ENCODE measurements at places on chromosomes 12 and 14. TPM values are rescaled to one million over a fixed set of nuclear protein-coding genes. Genes with fewer than 3 reads are reported as not detected.

DNA sequence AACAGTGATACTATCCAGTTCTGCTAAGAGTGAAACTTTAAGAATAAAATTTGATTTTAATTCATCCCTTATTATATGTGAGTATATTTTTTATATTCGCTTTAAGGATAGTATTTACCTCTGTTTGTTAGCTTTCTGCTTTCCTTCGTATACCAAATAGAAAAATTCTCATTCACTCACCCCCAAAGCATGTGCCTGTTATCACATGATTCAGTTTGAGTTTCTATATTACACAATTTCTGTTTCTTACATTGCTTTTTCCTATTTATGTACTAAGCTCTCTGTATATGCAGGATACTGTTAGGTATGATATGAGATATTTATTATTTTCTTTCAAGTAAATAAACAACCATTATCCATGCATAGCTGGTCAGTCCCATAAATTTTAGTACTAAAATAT lies 275.2 kb downstream of the FBXL14 start:
- H3K27ac ChIP-seq: no peak overlapping the region
- DNase-seq: no peak
- H3K27me3 ChIP-seq: no peaks in the 10 kb centered on the region
- no peaks in the 10 kb centered on the region for H3K4me1 ChIP-seq

- peak overlapping the region; percentile 98 for H3K27ac ChIP-seq
- H3K4me3 ChIP-seq: peak overlapping the region; percentile 82
- no peaks in the 10 kb centered on the region for H3K36me3 ChIP-seq
- H3K27me3 ChIP-seq: no peaks in the 10 kb centered on the region
- peaks cover 67% of the 10 kb centered on the region for H3K4me1 ChIP-seq
Observed at GRCh38 chr14:73784181-73784987, 67.2 kb upstream of the PTGR2 start.

The SRRM4 gene
- 0.01 TPM for polyA plus RNA-seq

- H3K36me3 ChIP-seq: no peaks in the 10 kb centered on the region
- no peaks in the 10 kb centered on the region for H3K27me3 ChIP-seq
- no peaks in the 10 kb centered on the region for H3K4me1 ChIP-seq
- no peak overlapping the region for H3K27ac ChIP-seq
Observed at GRCh38 chr12:80317307-80317706, 126.7 kb upstream of the PTPRQ start.

The SYNE3 gene
- polyA plus RNA-seq: 0.96 TPM

GRCh38 chr14:99081880-99082279 lies 190.1 kb downstream of the BCL11B start:
- peaks cover 2% of the 10 kb centered on the region for H3K27me3 ChIP-seq
- H3K36me3 ChIP-seq: no peaks in the 10 kb centered on the region
- H3K27ac ChIP-seq: no peak overlapping the region
- no peaks in the 10 kb centered on the region for H3K4me1 ChIP-seq
- H3K4me3 ChIP-seq: no peak overlapping the region

DNA sequence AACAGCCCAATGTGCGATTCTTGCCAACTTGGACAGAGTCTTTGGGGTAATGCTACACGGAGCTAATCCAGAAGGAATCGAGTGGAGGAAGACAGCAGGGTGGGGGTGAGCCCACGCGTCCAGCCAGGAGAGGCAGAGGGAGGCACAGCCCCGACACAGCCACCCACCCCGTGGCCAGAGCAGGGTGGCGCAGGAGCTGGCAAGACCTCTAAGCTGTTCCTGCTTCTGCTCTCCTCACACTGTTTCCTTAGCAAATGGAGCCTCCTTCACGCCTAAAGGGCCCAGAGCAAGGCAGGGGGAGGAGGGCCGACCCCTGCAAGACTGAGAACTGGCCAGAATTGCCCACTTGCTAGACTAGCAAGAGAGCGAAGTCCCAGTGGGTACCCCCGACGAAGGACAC lies 91.5 kb downstream of the FBXL14 start:
- DNase-seq: no peak
- H3K4me3 ChIP-seq: no peak overlapping the region
- peaks cover 24% of the 10 kb centered on the region for H3K4me1 ChIP-seq

Data from psoas muscle (tissue), 8 donors.